Stimulated activated CD4-positive, alpha-beta T cell treated with anti-CD3 and anti-CD28 coated beads, Interleukin-1b, Interleukin-23, amount 100 ng/mL, for 24 hours (primary cell): ENCODE measurements at places on chromosomes 4 and X.

GRCh38 chr4:168758351-168758876, 251.6 kb downstream of the CBR4 start:
- no peak for DNase-seq

- DNase-seq, result no peak
Measured at GRCh38 chr4:164621886-164622521, 131.9 kb upstream of the SMIM31 start.

- DNase-seq, result no peak
Measured at GRCh38 chr4:189113389-189113888, 827.2 kb upstream of the FRG1 start.

DNA sequence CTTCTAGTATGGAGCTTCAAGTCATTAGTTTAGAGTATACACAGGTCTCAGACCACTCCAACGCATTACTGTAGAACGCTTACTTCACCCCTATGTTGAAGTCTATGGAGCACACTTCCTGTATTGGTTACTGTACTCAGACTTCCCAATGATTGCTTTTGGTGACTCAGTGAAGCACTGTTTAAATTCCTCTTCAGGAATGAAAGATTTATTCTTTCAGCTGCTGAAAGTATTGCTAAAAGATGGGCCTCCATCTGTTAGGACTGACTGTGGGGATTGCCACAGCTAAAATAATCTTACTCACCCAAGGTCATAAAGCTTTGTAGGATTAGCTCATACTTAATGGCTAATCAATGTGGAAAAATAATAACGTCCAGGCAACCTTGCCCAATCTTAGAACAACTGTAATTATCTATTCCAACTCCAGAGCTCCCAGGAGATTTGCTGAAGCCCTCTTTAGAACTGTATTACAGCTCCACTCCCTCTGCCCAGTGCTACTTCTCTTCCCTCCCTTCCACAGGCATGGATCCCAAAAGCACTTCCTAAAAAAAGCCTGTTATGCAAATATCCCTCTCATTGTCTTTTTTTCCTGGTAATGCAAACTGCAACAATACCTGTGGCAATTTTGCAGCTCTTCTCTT, 281.9 kb upstream of the HS3ST1 start:
- DNase-seq, result no peak

- no peak for DNase-seq
Measured at GRCh38 chr4:88928852-88929251, 128.1 kb downstream of the FAM13A start.

- no peak for DNase-seq
Measured at GRCh38 chrX:113868177-113868576, 715.7 kb upstream of the HTR2C start.

DNA sequence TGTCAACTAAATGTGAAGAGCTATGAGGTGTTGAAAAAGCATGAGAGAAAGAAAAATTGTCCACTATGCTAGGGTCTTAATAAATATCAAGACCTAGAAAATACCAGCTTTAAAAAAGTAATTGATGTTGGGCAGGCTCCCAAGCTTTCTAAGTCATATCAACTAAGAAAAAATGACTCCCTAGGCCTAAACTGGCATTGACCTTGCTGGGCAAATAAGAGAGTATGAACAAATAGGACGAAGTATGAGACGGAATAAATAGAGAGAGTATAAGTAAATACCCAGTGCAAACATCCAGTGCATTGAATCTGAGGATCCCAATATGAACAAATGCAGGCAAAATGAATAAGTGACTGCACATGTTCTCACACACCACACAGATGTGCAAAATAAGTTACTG, 3.2 kb downstream of the KDR start:
- DNase-seq, result no peak

DNA sequence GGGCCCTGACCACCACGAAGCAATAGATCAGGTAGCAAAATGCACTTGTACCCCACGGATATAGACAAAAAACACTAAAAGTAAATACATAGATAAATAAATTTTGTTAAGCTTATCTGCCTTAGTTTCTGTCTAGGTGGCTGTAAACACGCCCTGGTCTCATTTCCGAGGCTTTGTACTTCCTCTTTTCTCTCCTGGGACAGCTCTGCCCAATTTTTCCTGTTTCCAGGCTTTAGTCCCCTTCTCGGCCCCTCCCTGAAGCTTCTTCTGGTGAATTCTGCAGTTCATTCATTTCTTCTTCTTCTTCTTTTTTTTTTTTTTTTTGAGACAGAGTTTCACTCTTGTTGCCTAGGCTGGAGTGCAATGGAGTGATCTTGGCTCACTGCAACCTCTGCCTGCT, 73.4 kb upstream of the STOX2 start:
- no peak for DNase-seq

GRCh38 chrX:41153448-41153847, 68.2 kb downstream of the USP9X start:
- DNase-seq, result no peak

- DNase-seq, result no peak
Measured at GRCh38 chr4:82721819-82722423, 76.7 kb downstream of the SCD5 start.

DNA sequence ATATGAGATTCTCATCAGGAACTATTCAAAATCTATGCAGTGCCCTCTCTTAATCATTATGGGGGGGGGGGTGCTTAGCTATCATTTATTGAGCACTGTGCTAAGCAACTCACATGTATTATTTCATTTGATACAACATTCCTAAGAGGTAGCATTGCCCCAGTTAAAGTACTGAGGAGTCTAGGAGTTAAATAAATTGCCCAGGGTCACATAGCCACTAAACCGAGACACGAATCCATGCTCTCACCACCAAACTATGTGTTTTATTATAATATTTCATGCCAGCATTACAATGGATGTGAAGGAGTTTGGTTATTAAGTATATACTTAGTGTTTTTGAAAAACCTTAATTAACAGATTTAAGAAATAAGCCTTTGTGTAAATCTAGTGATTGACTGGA, 131.4 kb downstream of the CBR4 start:
- no peak for DNase-seq

GRCh38 chr4:72567821-72568675, 973 bp downstream of the ADAMTS3 start:
- DNase-seq, result no peak

GRCh38 chrX:109036624-109037023, 300.3 kb upstream of the IRS4 start:
- DNase-seq, result no peak

- no peak for DNase-seq
Measured at GRCh38 chr4:107131295-107131694, 95.2 kb upstream of the DKK2 start.

GRCh38 chrX:23046443-23046842, 46.7 kb downstream of the DDX53 start:
- DNase-seq, result no peak

GRCh38 chr4:134364928-134365327, 163.3 kb upstream of the PABPC4L start:
- no peak for DNase-seq

GRCh38 chrX:25198891-25199290, 183.1 kb upstream of the ARX start:
- DNase-seq, result no peak

- no peak for DNase-seq
Measured at GRCh38 chr4:38152305-38152704, 192.1 kb downstream of the PTTG2 start.

DNA sequence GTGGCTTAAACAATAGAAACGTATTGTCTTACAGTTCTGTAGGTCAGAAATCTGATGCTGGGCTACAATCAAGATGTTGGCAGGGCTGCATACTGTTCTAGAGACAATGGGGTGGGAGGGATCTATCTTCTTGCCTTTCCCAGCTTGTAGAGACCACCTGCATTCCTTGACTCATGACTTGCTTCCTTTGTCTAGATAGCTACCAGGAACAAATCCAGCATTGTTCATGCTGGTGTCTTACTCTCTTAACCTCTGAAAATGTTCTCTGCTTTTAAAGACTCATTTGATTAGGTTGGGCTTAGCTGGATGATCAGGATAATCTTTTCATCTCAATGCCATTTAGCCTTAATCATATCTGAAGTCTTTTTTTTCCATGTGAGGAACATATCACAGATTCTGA, 169.0 kb downstream of the ZNF330 start:
- no peak for DNase-seq

GRCh38 chr4:153512952-153513500, 46.9 kb downstream of the TMEM131L start:
- no peak for DNase-seq

DNA sequence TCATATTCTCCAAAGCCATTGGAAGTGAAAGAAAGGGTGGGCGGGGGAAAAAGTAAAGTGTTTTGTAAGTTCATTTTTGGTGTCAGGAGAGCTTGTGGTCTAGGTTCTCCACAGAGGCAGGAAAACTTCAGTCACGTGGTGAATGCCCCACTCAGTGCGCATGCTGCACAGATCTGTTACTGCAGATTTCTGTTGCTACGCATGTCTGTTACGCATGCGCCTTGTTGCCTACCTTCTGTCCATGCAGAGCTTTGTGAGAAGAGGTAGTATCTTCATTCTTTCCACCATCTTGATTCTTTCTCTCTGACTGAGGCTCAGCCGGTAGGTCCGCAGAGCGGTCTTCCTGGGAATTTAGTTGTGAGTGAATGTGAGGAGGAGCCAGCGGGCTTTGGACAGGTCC, 15.1 kb upstream of the PAGE3 start:
- no peak for DNase-seq

DNA sequence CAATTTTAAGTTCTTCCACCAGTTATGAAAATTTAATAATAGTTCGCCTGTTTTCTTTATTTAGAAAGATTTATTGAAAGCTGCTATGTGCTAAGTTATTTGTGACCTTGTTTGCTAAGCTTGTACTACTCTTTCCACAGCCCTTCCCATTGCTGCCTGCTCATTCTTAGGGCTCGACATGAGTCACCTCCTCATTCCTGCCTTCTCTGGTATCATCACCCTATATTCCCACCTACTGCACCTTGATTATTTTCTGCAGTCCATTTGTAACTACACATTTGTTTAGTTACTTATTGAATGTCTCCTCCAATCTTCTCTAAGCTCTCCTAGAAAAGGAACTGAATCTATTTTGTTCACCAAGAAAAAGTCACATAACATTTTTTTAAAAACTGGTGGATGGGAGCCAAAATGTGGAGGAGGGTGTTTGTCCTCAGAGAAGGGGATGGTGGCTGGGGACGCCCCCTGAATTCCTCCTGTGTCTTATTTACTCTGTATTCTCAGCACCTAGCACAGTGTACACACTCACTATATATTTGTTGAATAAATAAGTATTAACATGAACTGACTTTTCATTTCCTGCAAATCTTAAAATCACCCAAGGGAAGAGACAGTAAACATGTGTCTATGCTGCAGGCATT, 3.7 kb upstream of the RAB9A start:
- no peak for DNase-seq

GRCh38 chr4:126742048-126742447, 890.7 kb upstream of the INTU start:
- no peak for DNase-seq

- DNase-seq, result no peak
Measured at GRCh38 chr4:94126669-94127068, 81.0 kb upstream of the SMARCAD1 start.

- no peak for DNase-seq
Measured at GRCh38 chr4:25938366-25938765, 24.3 kb downstream of the SMIM20 start.

DNA sequence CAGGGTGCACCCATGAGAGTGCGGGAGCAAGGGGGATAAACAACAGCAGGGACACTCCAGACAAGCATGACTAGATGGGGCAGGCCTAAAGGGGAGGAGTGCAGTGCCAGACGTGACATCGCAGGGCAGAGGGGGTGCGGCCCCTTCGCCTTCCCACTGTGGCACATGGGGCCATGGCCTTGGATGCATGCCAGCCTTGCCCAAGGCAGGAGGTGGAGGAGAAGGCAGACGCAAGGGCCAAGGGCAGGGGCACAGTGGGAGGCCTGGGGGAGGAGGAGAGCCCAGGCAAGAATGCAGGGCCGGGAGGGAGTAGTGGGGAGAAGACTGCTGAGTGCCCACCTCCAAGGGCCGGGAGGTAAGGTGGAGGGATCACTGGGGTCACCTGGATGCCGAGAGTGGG, 21.6 kb downstream of the PNMA6E start:
- DNase-seq, result no peak

DNA sequence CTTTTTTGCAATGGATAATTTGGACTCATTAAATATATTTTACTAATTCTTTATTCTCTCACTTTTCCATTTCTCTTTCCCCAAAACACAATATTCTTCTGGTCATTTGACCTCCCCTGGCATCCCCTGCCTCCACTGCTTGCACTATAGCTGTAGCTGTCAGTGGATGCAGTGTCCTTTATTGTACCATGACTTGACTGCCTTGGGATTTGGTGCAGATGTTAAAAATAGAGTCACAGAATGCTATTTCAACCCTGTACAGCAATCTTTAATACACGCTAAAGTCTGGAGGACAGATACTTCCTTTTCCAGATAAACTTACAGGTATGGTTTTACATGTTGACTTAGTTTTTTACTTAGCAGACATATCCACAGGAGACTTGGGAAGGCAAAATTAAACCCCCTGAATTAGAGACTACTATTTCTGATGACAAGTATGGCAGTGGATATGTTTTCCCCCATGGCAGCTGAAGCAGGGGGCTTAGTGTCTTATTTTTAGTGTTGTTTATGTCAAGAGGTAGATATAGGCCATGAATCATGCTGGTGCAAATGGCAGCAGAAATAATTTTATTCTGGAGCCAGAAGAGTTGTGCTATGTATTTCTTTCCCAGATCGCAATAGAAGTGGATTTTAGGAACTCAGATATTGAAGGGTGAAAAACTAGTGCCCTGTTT, 461.4 kb downstream of the NAF1 start:
- no peak for DNase-seq

DNA sequence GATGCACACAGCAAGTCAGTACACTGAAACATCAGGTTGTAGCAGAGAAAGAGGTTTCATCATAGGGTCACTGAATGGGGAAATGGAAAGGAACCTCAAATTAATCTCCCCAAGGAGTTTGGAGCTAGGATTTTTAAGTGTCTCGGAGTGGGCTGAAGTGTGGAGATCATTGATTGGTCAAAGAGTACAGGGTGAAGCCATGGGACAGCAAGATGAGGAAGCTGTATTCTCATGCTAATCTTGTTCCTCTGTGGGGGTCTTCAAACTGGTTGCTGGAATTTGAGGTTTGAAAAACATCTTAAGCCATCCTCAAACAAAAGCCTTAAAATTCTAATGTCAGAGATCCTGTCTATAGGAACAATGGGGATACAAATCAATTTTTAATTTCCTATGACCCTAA, 78.8 kb upstream of the TEX13A start:
- DNase-seq, result no peak

DNA sequence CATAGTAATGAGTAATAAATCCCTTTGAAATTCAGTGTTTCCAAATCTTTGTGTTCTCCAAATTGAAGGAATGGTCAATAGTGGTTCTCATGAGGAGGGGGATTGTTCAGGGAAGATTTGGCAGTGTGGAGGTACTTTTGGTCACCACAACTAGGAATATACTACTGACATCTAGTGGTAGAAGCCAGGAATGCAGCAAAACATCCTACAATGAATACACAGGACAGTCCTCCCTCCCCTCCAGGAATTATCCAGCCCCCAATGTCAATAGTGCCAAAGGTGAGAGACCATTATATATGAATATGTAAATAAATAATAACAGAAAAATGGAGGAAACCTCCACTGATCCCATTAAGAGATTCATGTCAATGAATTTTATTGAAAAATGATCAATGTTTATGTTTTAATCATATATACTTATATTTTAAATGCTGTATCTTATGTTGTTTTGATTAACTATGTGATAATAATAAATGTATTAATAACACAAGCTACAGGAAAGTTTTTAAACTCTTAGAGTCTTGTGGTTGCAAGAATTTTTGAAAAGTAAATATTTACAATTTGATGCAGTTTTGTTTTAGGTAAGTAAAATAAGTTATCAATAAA, 14.4 kb upstream of the FAM9A start:
- peak; percentile 4 for DNase-seq

- DNase-seq, result no peak
Measured at GRCh38 chr4:7771056-7771455, 168.6 kb downstream of the AFAP1 start.
